NCI-H460 (cell line): ENCODE measurements at places on chromosomes 2 and 18.

GRCh38 chr2:42249887-42250286 lies 80.7 kb downstream of the EML4 start:
- DNase-seq: no peak

- DNase-seq: no peak
Observed at GRCh38 chr2:128537646-128538045, 219.0 kb upstream of the HS6ST1 start.

- DNase-seq: no peak
Observed at GRCh38 chr2:74894272-74894981, 60.5 kb downstream of the HK2 start.

- no peak for DNase-seq
Observed at GRCh38 chr2:227687189-227687588, 20.6 kb downstream of the SCYGR5 start.

DNA sequence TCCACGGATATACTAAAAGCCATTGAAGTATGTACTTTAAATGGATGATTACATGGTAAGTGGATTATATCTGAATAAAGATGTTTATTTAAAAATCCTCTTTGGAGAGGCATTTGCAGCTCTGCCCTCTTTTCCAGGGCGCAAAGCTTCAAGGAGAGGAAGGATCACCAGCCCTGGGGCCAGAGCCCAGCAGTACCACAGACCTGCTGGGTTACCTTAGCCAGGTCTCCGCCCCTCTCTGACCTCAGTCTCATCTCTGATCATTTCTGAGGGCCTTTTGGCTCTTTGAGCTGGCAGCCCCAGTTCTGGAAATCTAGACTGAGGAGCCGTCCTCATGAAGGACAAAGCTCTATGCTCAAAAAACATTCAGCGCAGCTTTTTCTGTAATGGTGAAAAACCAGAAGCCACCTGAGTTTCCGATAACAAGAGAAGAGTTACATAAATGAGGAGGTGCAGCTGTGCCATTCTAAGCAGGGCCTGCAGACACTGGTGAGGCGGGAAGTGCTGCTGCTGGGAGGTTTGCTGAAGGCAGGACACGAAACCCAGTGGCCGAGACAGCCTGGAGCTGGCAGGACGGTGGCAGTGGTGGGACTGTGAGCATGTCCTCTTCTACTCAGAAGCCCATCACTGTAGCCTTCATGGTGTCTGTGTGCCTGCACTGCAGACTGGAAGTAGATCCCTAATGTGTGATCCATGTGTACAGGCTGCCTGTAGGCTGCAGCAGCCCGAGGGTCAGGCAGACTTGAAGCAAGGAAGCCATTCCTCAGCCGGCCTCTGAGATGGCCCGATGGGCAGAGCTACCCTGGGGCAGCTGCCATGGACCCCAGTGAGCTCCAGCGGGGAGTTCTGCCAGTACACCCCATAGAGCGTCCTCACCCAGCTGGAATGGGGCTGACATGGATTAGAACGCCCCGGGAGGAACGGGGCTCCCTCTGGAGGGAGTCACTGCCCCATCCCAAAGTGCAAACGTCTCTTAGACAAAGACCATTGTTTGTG lies 27.7 kb downstream of the ADRA2B start:
- no peak for DNase-seq
